Dermis microvascular lymphatic vessel endothelial cell (primary cell): ENCODE measurements at places on chromosomes 13 and 19.

- no peak for DNase-seq
Measured at GRCh38 chr19:58374200-58374599, 6.6 kb downstream of the ZNF837 start.

- DNase-seq = peak; percentile 92
Measured at GRCh38 chr19:34436716-34437115, 8.5 kb downstream of the UBA2 start.

DNA sequence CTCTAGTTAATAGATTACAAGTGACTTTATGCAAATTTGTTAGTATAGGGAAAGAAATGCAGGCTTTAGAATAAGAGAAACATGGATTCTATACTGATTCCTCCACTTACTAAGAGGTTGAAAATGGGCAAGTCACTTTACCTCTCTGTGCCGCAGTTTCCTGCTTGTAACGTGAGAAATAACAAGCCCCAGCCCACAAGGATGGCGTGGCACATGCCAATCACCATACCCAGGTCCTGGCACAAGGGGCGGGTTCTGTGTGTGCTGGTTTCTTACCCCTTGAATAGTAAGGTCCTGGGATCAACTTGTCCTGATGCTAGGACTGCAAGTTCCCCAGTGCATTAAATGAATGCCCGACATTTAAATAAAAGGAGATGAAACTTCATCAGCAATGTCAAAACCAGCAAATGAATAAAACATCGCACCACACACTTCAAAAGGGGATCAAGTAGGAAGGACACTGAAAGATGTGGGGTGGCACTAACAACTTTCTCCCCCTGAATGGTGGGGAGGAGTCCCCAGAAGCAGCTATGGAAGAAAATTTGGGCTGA, 7.9 kb upstream of the SIGLEC9 start:
- no peak for DNase-seq

DNA sequence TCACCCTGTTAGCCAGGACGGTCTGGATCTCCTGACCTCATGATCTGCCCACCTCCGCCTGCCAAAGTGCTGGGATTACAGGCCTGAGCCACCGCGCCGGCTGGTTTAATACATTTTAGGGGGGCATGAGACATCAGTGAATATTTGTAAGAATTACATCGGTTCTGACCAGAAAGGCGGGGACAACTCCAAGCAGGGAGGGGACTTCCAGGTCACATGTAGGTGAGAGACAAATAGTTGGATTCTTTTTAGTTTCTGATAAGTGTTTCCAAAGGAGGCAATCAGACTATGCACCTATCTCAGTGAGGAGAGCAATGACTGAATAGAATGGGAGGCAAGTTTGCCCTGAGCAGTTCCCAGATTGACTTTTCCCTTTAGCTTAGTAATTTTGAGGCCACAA, 3.7 kb upstream of the ZNF552 start:
- DNase-seq = no peak

DNA sequence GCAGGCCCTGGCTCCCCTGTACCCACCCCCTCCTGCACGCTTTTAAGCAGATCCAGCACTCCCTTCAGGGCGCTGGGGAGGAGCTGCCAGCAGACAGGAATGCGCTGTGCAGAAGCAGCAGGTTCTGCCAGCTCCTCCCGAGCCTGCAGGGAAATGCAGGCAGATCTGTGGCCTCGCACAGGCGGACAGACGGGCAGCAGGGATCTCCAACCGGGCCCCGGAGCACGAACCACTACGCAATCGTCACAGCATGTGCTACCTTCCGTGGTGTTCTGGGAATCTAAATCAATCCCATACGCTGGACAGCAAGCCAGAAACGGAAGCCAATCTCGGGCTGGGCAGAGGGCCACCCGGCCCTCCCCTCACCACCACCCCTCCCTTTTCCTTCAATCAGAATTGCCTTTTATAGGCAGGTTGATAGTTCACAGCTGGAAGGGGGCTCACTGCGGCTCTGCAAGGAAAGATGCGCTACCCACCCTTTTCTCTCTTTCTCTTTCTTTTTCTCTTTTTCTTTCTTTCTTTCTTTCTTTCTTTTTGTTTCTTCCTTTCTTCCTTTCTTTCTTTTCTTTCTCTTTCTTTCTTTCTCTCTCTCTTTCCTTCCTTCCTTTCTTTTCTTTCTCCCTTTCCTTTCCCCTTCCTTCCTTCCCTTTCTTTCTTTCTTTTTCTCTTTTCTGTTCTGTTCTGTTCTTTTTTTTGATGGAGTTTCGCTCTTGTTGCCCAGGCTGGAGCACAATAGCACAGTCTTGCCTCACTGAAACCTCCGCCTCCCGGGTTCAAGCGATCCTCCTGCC, 99.9 kb downstream of the GNG7 start:
- no peak for DNase-seq

- no peak for DNase-seq
Measured at GRCh38 chr19:7883796-7884570, 4.3 kb upstream of the LRRC8E start.

GRCh38 chr19:29819300-29819699, 7.5 kb downstream of the CCNE1 start:
- no peak for DNase-seq

DNA sequence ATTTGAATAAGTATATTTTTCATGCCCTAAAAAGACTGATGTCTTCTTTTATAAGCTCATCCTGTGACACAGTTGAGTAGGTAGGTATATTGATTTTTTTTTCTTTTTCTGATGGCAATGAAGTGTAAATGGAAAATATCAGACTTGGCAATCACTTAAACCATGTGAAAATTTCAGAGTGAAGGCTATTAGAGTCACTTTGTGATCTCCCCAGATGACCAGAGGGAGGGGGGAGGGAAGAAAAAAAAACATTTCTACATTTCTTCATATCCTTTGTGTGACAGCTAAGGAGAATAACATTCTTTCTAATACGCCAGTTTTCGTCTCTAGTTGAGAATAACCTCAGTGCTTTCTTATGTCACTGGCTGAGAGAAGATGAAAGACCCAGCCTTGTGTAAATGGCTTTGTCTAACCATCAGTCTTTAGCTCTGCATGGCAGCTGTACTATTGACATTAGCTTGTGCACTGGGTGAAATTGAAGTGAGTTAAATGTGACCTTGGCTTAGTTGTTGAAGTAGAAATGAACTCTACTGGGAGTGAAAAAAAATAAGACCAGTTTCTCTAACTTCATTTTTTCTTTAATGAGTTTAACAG, 332.1 kb upstream of the DACH1 start:
- DNase-seq = no peak

DNA sequence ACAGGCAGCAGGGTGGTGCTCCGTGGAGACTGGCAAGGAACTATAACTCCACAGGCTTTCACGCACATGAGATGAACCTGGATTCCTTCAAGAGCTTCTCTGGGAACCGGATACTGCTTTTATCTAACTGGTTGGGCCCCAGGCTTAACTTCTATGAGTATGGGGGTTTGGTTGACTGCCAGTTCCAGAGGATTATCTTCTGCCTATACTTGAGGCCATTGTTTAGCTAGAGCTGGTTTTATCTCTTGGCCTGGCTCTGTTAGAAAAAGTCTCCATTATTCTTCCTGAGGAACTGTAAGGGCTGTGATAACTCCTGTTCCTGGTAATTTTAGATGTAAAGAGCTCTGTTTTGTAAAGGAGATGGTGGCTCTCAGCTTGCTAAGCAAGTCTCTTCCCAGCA, 40.9 kb downstream of the ZNF846 start:
- DNase-seq = no peak

DNA sequence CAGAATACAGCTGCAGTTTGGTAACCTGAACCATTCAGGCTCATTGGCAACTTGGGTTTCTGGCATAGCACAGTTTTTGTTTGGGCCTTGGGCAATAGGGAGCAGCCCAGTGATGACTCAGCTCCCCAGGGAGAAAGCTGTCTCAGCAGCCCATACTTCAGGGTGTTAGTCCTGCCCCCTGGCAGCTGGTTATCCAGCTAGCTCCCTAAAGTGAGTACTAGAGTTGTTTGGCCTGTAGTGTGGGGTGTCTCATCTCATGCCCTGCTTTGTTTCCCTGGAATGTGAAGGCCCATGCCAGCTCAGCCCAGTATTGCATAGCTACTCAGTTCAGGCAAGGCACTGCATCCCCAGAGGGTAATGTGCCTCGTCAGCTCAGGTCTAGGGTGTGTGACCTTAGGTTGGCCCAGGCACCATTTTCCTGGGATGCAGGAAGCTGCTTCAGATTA, 18.2 kb upstream of the ZNF543 start:
- DNase-seq = no peak

DNA sequence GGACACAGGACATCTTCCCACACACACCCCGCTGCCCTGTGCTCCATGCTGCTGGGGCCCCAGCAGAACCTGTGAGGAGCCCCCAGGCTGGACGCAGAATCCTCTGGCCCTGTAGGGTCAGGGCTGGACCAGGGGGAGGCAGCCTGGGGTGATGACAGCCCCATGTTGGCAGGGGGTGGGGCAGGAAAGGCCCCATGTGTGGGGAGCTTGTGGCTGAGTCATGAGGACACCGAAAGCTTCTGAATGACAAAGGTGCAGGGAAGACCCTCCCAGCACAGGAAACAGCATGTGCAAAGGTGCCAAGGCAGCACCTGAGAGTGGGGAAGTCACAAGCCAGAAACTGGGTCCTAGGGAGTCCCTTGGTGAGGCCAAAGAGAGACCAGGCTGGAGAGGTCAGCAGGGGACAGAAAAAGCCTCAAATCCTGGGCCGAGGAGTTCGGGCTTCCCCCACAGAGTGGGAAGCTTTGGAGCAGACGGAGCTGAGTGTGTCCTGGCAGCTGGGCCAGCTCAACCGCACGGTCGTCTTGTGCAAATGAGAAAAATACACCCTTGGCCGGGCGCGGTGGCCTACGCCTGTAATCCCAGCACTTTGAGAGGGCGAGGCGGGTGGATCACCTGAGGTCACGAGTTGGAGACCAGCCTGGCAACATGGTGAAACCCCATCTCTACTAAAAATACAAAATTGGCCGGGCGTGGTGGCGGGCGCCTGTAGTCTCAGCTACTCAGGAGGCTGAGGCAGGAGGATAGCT, 17.5 kb downstream of the ATP8B3 start:
- no peak for DNase-seq

DNA sequence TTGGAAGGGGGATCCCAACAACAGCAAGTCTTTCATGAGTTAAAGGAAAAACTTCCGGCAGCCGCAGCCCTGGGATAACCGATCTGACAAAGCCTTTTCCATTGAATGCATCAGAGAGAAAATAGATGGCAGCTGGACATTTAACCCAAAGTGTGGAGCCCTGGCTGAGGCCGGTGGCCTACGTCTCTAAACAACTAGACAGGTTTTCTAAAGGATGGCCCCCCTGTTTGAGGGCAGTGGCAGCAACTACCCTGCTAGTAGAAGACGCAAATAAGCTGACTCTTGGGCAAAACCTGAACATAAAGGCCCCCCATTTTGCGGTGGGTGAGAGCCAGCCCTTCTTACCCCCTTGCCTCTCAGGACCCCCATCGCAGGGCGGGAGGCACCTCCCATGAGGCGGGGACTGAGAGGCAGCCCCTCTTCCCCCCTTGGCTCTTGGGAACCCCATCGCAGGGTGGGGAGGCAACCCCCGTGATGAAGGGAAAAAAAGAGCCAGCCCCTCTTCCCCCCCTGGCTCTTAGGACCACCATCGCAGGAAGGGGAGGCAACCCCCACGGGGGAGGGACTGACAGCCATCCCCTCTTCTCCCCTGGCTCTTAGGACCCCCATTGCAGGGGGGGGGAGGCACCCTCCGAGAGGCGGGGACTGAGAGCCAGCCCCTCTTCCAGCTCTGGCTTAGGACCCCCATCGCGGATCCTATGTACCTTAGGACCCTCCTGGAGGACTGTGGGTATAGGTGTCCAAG, 2422.9 kb upstream of the PCDH20 start:
- DNase-seq = no peak

DNA sequence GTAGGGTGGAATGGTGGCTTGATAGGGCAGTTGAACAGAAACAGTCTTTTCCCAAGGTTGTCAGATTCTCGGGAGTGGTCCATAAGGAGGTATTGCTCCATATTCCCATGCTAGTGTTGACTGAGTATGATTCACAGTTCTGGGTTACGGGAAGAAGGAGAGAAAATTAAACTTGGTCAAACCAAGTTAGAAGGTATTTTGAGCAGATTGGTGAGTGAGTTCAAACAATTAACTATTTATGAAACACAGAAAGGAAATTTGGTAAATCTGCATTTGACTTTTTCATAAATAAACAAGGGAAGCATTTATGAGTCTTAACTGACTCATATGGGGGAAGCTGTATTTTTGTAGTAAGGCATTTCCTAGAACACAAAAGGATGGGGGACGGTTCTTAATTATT, 2419.4 kb downstream of the PCDH9 start:
- no peak for DNase-seq

- DNase-seq = no peak
Measured at GRCh38 chr13:28492569-28493367, 2.2 kb downstream of the FLT1 start.

DNA sequence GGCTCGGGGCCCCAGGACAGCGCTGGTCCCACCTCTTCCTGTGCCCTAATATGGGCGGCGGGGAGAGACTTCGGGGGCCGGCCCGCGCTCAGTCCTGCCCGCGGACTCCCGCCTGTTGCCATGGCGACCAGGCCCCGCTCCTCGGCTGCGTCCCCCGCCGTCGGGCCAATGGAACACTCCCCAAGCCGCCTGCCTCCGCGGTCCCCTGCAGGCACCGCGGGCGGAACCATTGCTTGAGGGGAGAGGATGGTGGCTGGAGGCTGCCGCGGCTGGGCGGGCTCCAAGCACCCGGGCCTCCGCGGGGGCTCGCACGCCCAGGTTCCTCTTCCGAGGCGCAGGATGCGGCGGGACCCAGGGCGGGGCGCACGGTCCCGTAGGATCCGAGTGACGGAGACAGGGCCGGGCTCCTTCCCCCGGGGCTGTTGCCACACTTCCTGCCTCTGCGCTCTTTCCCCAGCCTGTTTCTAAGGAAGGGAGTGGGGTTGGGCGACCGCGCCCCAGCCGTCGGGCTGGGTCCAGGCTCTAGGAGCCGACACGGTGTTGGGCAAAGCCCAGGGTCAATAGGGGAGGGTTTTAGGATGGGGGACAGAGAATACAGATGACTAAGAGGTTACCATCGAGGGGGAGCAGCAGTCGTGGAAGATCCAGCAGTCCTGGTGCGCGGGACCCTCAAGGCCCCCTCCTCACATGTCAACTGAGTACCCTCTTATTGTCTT, 1.2 kb upstream of the JUNB start:
- peak; percentile 95 for DNase-seq

DNA sequence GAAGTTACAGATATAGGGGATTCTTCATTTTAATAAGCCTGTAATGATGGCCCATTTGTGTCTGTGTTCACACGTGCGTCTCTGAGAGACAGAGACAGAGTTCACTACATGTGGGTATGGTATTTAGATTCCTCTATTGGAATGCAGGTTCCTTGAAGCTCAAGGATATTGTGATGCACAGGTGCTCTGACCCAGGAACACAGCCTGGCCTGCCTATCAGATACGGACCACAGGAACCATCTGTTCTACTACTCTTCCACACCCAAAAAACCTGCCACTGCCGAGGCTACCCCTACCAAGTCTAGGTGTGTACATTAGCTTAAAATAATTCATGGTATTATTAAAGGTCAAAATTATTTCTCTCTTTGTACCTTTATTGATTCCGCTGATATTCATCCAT, 289.2 kb downstream of the ATP8A2 start:
- DNase-seq = no peak

DNA sequence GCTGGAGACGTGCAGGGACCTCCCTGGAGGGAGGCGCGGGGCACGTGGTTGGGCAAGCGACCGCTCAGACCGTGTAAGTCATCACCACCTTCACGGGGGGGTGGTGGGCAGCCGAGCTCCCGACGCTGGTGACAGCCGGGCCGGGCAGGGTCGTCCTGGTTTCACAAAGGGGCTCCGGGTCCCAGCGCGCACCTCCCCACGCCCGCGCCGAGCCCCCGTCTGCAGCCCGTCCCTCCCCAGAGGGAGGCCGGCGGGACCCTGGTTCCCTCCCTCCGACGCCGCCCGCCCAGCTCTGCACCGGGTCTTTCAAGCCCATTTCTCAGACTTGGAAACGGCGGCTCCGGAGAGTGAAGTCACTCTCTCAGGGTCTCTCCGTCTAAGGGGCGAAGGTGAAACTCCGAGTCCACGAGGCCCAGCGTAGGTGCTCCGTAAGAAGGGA, 729 bp upstream of the ARID3A start:
- peak; percentile 74 for DNase-seq
